ENCODE measurements at places on chromosomes 7 and 10. TPM values are rescaled to one million over a fixed set of nuclear protein-coding genes. Genes with fewer than 3 reads are reported as not detected.

PPP2R2D gene
- total RNA-seq = 51.4 TPM

HGF gene
- total RNA-seq = 25.5 TPM

WDR86 gene
- 19.7 TPM for total RNA-seq

FGFBP3 gene
- total RNA-seq = 2.3 TPM

GBX1 gene
- not detected for total RNA-seq

FIS1 gene
- total RNA-seq = 109 TPM

ZNF511 gene
- 53.5 TPM for total RNA-seq

GRCh38 chr7:124791426-124791825, 25.8 kb upstream of the GPR37 start:
- no peak overlapping the region for H3K27ac ChIP-seq
- DNase-seq = no peak
- no peaks in the 10 kb centered on the region for H3K4me1 ChIP-seq
- H3K4me3 ChIP-seq = no peak overlapping the region
- H3K36me3 ChIP-seq = no peaks in the 10 kb centered on the region

GRCh38 chr10:24901686-24902399, 50.6 kb downstream of the PRTFDC1 start:
- H3K4me1 ChIP-seq = peaks cover 14% of the 10 kb centered on the region
- H3K4me3 ChIP-seq = no peak overlapping the region
- no peak overlapping the region for H3K27ac ChIP-seq
- no peaks in the 10 kb centered on the region for H3K36me3 ChIP-seq

GRCh38 chr7:12729112-12729511, 41.7 kb downstream of the ARL4A start:
- H3K27ac ChIP-seq = no peak overlapping the region
- no peaks in the 10 kb centered on the region for H3K36me3 ChIP-seq
- H3K4me1 ChIP-seq = peaks cover 2% of the 10 kb centered on the region

DNA sequence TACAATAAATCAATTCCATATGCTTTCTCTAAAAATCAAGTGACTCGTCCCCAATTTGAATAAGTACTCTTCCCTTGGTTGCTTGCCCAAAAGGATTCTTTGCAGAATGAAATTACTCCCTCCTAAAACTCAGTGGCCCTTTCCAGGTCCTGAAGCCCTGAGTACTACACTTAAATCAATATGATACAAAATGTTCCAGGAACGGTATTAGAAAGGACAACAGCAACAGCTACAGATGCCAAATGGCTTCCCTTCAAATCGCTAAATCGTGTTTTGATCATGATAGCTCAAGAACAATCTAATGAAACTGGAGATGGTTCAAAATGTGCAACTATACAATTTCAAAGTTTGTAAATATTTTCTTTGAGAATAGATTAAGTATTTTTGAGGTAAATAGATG, 59.4 kb downstream of the TPK1 start:
- H3K4me3 ChIP-seq = no peak overlapping the region
- no peaks in the 10 kb centered on the region for H3K4me1 ChIP-seq
- H3K27me3 ChIP-seq = no peaks in the 10 kb centered on the region
- DNase-seq = no peak

DNA sequence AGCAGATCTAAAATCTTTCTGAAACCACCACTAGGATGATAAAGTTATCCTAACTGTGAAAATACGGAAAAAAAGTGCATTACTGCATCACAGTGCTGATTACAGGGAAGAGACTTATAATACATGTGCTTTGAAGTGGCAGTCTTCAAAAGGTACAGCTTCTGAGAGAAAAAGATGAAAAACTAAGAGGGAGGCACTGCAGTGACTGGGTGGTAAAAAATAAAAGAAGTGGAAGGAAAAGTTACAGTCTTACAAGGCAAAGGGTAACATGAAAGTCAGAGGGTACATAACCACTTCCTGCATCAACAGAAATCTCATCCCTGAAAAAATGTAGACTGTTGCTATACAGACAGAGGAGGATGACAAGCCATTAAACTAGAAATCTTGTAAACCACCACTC, 465.3 kb downstream of the ACTR3B start:
- H3K4me3 ChIP-seq = no peak overlapping the region
- no peaks in the 10 kb centered on the region for H3K27me3 ChIP-seq
- H3K36me3 ChIP-seq = no peaks in the 10 kb centered on the region
- no peak overlapping the region for H3K27ac ChIP-seq
- H3K4me1 ChIP-seq = no peaks in the 10 kb centered on the region

DNA sequence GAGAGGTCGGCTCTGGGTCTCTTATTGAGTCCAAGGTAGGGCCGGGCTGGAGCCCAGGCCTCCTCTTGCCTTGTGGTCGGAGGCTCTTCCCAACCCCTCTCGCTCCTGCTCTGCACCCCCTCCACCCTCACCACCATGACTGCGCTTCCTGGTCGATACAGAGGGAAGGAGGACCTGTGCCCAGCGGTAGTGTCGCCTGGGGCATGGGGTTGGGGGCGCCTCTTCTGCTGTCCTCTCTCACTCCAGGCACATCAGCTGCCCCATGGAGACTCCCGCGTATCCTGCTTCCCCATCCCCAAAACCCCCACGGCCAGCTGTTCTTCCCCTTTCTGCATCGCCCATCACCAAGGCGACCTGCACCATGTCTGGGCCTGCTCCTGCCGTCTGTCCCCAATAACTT, 44.4 kb downstream of the TMEM270 start:
- DNase-seq = no peak
- H3K27ac ChIP-seq = no peak overlapping the region
- no peaks in the 10 kb centered on the region for H3K36me3 ChIP-seq
- no peaks in the 10 kb centered on the region for H3K27me3 ChIP-seq

DNA sequence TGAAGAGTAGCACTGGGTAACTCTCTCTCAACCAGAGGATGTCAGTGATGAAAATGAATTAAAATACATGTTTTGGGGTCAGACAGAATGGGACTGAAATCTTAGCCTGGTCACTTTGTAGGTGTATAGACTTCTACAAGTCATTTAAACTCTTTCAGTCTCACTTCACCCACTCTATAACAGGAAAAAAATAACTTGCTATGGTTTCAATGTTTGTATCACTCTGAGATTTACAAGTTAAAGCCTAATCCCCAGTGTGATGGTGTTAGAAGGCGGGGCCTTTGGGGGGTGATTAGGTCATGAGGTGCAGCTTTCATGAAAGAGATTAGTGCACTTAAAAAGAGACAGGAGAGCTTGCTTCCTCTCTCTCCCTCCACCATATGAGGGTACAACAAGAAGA, 134.8 kb downstream of the INHBA start:
- H3K36me3 ChIP-seq = no peaks in the 10 kb centered on the region
- DNase-seq = no peak
- H3K4me1 ChIP-seq = no peaks in the 10 kb centered on the region
- no peaks in the 10 kb centered on the region for H3K27me3 ChIP-seq
- no peak overlapping the region for H3K4me3 ChIP-seq
- H3K27ac ChIP-seq = no peak overlapping the region

GRCh38 chr10:129742742-129743550, 221.1 kb downstream of the EBF3 start:
- no peaks in the 10 kb centered on the region for H3K27me3 ChIP-seq
- H3K36me3 ChIP-seq = no peaks in the 10 kb centered on the region
- no peak for DNase-seq
- no peak overlapping the region for H3K4me3 ChIP-seq
- no peak overlapping the region for H3K27ac ChIP-seq

- H3K4me1 ChIP-seq = no peaks in the 10 kb centered on the region
- no peak for DNase-seq
- no peaks in the 10 kb centered on the region for H3K27me3 ChIP-seq
- no peak overlapping the region for H3K4me3 ChIP-seq
- H3K27ac ChIP-seq = no peak overlapping the region
- H3K36me3 ChIP-seq = no peaks in the 10 kb centered on the region
Observed at GRCh38 chr10:77461636-77462296, 175.8 kb downstream of the KCNMA1 start.

GRCh38 chr10:127013691-127014473, 108.7 kb downstream of the DOCK1 start:
- H3K27ac ChIP-seq = peak overlapping the region; percentile 72
- peaks cover 22% of the 10 kb centered on the region for H3K36me3 ChIP-seq
- DNase-seq = no peak
- H3K4me3 ChIP-seq = no peak overlapping the region

DNA sequence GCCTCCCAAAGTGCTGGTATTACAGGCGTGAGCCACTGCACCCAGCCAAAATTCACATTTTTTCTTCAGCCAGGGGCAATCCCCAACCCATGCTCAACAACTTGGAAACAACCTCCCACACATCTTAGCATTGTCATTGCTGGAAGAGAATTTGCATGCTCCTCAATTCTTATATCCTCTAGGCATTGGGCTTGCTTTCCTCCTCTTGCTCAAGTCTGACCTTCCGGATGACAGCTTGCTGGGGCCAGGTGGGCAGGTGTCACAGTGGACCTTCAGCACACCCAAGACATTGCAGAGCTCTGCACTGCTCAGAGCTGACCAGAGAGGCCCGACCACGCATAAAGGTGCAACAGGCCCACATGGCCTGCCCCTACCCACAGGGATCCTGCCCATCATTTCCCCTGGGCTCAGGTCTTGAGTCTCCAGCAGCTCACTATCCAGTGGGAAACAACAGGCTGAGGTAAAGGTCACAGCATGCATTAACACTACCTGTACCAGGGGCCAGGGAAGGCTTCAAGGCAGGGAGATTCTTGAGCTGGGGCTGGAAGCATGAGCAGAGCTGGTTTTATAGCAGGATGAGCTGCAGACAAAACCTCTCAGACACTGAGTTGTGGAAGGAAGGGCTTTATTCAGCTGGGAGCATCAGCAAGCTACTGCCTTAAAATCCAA, 6.8 kb upstream of the GPR15LG start:
- H3K4me3 ChIP-seq = no peak overlapping the region
- DNase-seq = no peak
- H3K36me3 ChIP-seq = no peaks in the 10 kb centered on the region
- H3K27me3 ChIP-seq = no peaks in the 10 kb centered on the region
- no peak overlapping the region for H3K27ac ChIP-seq

DNA sequence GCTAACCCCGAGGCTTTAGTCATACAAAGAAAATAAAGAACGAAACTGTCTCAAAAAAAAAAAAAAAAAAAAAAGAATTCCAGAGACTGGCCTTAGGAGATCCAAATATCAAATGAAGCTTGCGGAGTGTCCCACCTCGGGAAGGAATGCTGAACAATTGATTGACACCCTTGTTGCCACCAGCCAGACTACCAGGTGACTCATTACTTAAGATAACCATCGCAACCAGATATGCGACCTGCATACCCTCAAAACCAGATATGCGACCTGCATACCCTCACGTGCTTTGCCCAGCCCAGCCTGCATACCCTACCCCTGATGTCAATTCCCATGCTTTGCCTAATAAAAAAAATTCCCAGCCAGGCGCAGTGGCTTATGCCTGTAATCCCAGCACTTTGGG, 2.7 kb upstream of the PRKRIP1 start:
- H3K27ac ChIP-seq = no peak overlapping the region
- no peaks in the 10 kb centered on the region for H3K36me3 ChIP-seq
- no peaks in the 10 kb centered on the region for H3K27me3 ChIP-seq
- DNase-seq = no peak
- no peaks in the 10 kb centered on the region for H3K4me1 ChIP-seq
- H3K4me3 ChIP-seq = no peak overlapping the region

GRCh38 chr7:154484943-154485342, 432.7 kb downstream of the DPP6 start:
- no peaks in the 10 kb centered on the region for H3K36me3 ChIP-seq
- H3K27me3 ChIP-seq = no peaks in the 10 kb centered on the region
- no peak overlapping the region for H3K27ac ChIP-seq
- DNase-seq = no peak
- H3K4me3 ChIP-seq = no peak overlapping the region
- no peaks in the 10 kb centered on the region for H3K4me1 ChIP-seq

GRCh38 chr10:11193001-11193551, 175.4 kb downstream of the CELF2 start:
- peak overlapping the region; percentile 49 for H3K27ac ChIP-seq
- H3K27me3 ChIP-seq = no peaks in the 10 kb centered on the region
- H3K36me3 ChIP-seq = no peaks in the 10 kb centered on the region
- no peak for DNase-seq
- no peak overlapping the region for H3K4me3 ChIP-seq

GRCh38 chr10:120336911-120337540, 120.0 kb upstream of the PLPP4 start:
- no peaks in the 10 kb centered on the region for H3K27me3 ChIP-seq
- peak; percentile 58 for DNase-seq
- H3K4me3 ChIP-seq = no peak overlapping the region
- H3K36me3 ChIP-seq = no peaks in the 10 kb centered on the region
- H3K27ac ChIP-seq = no peak overlapping the region

DNA sequence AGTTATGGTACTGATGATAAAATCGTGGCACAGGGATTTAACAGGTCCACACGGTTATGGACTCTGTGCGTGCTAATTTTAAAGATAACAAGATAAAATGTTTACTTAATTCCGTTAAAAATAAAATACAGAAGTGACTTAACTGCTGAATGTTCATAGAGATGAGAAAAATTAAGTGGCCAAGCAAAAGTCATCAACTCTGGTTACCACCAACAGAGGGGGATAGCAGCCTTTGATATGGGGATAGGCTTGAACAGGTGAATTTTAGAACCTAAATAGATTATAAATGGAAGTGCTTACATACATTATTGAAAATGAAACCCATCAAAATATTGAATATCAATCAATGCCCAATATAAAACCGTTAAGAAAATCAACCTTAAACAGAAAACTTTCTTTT, 245.0 kb downstream of the WDR37 start:
- DNase-seq = peak; percentile 56
- no peaks in the 10 kb centered on the region for H3K36me3 ChIP-seq
- H3K4me1 ChIP-seq = peaks cover 3% of the 10 kb centered on the region
- no peak overlapping the region for H3K27ac ChIP-seq
- H3K27me3 ChIP-seq = no peaks in the 10 kb centered on the region

DNA sequence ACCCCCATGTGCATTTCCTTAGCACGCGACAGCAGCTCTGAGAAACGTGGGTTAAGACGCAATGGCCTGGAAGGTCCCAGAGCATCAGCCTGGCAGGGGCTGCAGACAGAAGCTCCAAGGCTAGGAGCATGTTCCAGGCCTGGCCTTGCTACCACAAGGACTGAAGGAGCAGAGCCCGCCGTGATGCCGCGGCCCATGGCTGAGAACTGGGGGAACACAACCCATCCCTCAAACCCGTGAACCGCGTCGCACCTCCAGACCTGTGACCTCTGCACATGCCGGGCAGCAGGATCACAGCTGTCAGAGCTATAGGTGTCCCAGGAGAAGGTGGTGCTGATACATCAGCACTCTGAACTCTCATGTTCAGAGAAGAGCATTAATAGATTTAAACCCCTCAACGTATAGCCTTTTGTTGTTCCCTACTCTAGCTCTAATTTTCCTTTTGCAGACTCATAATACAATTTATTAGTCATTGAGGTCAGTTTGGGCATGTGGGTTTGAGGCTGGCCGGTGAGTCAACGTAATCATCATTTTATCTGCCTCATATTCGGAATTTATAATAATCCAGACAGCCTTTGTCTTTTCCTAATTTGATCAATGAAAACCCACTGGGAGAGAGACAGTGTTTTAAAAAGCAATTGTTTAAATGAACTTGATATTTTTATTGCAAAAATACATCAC, 222.5 kb upstream of the TCERG1L start:
- no peak for DNase-seq
- no peak overlapping the region for H3K27ac ChIP-seq
- H3K27me3 ChIP-seq = no peaks in the 10 kb centered on the region
- no peaks in the 10 kb centered on the region for H3K4me1 ChIP-seq
